GM13976 (cell line): ENCODE measurements at places on chromosomes 4 and X.

- DNase-seq = no peak
Measured at GRCh38 chr4:111693758-111694157, 451.5 kb upstream of the FAM241A start.

- DNase-seq = no peak
Measured at GRCh38 chr4:179112441-179113170, 1670.4 kb upstream of the AGA start.

GRCh38 chr4:56737666-56738065 is 56.6 kb upstream of the HOPX start:
- DNase-seq = no peak

- no peak for DNase-seq
Measured at GRCh38 chrX:23398570-23398969, 63.9 kb downstream of the PTCHD1 start.

DNA sequence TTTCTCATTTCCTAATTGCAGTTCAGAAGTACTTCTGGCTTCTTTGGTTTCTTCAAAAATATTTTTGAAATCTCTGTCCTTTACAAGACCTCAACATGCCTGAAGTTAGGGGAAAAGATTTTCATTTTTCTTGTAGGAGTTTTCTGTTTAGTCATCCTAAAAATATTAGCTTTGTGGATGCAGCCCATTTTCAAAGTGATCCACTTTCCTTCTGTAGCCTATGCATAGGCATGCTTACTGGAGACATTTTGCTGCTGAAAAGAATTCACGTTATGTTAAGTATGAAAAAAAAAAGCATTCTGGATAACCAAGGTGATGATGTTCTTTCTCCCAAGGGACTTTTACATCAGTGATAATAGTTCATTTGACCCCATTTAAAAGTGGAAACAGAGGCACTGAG is 245.6 kb downstream of the THOC2 start:
- DNase-seq = no peak

GRCh38 chr4:184384056-184384809 is 90.1 kb downstream of the IRF2 start:
- DNase-seq = peak; percentile 48

DNA sequence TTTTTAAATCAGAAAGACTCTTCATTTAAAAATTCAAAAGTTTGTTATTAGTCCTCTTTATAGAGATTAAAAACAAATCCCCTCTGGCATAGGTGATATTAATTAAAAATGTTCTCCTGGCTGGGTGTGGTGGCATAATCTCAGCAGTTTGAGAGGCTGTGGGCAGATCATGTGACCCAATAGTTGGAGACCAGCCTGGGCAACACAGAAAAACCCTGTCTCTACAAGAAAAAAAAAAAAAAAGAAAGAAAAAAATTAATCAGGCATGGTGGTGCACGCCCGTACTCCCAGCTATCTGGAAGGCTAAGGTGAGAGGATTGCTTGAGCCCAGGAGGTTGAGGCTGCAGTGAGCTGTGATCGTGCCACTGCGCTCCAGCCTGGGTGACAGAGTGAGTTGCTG is 38.9 kb downstream of the RASGEF1B start:
- DNase-seq = no peak

DNA sequence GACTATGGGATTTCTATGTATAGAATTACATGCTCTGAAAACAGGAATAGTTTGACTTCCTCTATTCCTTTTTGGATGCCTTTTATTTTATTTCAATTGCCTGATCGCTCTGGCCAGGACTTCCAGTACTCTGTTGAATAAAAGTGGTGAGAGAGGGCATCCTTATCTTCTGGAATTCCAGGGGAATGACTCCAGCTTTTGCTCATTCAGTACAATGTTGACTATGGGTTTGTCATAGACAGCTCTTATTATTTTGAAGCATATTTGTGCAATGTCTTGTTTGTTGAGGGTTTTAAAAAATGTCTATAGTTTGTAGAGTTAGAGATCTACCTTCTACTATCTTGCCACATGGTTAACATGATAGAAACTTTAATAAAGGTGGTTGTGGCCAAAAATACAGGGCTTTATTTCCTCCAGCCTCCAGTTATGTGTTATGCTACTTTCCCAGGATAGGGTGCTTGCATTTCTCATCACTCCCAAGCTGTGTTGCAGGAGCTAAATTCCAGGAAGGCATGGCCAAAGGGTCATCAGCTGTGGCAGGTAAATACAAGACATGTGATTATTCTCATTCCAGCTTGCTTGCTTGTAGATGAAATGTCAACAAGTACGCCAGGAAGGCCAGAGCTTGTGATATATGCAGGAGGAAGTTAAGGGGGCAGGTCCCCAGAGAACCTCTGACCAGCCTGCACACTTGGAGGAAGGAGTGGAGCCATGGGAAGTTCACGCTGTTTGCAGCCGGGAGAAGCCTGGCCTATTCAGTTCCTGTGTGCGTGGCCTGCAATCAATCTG is 142.4 kb upstream of the CPXCR1 start:
- DNase-seq = no peak

GRCh38 chr4:122652379-122652778 is 31.5 kb upstream of the IL21 start:
- DNase-seq = peak; percentile 39

DNA sequence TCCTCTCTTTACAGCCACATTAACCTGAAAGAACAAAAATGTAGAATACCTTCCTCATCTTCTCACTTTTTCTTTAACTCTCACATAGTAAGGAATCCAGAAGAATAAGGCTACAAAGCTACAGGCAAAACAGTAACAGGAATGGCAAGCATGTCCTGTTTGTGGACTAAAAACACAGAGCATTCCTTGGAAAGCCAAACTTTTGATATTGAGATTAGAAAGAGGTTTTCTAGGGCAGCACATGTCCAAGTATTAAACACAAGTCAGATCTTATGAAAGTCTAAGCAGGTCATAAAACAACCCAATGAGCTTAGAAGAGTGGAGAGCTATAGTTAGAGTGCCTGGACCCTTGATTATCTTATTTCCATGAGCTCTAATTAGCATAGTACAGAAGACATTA is 58.2 kb upstream of the FAM9C start:
- no peak for DNase-seq

GRCh38 chr4:158906073-158906472 is 137.2 kb downstream of the FNIP2 start:
- DNase-seq = peak; percentile 55

- DNase-seq = no peak
Measured at GRCh38 chr4:85577307-85577706, 102.4 kb downstream of the ARHGAP24 start.

GRCh38 chrX:70022616-70023015 is 27.1 kb downstream of the AWAT2 start:
- DNase-seq = no peak

GRCh38 chrX:68684291-68684918 is 36.9 kb downstream of the STARD8 start:
- DNase-seq = peak; percentile 25

DNA sequence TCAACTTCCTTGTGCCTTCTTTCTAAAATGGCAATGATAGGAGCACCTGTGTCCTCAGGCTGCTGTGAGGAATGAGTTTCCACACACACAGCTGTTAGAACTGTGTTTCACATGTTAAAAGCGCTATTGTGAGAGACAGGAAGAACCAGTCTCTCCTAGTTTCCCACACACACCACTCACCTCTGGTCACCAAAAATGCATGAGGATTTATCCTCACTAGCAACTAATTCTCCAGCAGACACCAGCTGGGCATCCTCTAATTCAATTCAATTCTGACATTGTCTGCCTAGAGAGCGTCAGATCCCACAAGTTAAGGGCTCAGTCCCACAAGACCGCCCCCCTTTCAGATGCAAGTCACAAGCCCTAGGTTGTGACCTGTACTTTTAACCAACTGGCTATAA is 29.0 kb upstream of the SLC2A9 start:
- no peak for DNase-seq

DNA sequence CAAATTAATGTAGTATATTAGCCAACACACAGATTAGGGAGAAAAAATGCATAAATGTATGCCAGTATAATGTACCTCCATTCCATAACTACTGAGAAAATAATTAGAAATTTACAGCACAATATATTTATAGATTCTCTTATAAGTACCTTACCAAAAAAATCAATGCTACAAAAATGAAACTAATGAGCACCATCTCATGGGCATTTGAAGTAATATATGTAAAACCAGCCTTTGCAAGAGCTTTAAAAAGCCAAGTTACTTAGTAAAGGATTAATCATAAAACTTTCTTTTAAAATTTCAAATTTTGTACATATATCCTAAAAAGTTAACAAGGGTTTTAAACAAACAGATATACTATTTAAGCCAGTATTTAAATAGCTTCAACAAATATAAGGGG is 43.2 kb downstream of the LRBA start:
- DNase-seq = no peak

DNA sequence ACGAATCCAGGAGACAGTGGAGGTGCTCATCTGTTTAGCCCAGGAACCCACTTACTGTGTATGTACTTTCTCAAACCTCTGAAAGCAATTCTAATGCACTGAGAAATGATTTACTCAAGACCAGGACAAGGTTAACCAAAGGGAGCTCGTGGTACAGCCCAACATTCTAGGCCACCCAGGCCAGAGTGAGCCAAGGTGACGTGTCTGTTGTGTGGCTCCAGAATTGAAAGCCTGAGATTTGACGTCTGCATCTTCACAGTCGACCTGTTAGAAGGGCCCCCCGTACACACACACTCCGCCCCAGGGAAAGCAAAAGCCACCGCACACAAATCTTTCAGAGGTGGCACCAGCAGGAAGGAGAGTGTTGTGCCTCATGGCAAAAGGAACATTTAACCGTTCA is 2.3 kb downstream of the MAP3K15 start:
- no peak for DNase-seq

- DNase-seq = no peak
Measured at GRCh38 chr4:165351359-165352130, 24.1 kb downstream of the MSMO1 start.

DNA sequence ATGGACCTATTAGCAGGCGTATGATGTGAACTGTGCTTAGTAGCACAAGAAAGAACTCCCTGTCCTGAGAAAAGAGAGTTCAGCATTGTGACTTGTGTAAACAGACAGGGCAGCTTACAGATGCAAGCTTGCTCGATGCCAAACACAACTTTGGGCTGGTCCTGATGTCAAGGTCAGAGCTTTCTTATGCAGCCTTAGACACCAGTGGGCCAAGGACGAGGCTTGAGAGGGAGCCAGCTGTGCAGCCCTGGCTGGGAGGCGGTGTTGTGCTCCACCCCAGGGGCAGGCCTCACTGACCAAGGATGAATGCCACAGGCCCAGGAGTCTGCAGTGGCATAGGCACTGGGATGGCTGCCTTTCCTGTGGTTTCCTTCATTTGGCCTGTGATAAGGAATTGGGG is 35.4 kb downstream of the JADE1 start:
- DNase-seq = no peak

DNA sequence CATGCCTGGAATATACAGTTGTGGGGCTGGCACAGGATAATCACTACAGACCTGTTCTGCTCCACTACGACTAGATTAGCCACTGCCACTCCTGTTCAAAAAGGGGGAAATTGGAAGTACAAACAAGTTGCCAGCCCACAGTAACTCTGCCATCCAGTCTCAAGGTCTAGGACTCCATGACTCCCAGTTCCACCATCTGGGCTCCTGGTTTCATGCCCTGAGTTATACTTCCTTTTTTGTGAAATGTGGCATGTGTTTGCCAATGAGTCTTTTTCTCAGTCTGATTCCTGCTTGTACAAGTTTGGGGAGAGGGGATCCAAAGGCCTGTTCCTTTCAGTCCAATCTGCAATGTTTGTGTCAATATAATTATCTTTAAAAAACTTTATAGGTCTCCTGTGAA is 1.0 kb upstream of the BLOC1S4 start:
- no peak for DNase-seq

- DNase-seq = no peak
Measured at GRCh38 chr4:128676095-128676494, 133.4 kb upstream of the JADE1 start.

GRCh38 chr4:45102716-45103115 is 376.4 kb upstream of the GNPDA2 start:
- DNase-seq = no peak

- no peak for DNase-seq
Measured at GRCh38 chrX:29432534-29432933, 782.8 kb upstream of the MAGEB2 start.

DNA sequence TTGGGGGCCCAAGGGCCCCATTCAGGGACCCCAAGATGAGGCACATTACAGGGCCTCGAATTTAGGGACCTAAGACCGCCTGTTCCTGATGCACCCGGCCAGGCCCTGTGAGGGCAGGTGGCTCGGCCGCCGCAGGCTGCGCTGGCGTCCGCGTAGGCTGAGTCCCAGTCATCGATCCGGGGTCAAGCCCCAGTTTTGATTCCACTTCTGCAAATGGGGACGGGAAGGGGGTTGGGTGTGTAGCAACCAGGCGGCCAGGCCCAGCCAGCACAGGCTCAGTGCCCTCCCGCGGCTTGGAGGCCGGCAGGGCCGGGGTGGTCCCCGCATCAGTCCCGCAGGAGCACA is 327 bp downstream of the PNPLA4 start:
- DNase-seq = no peak

DNA sequence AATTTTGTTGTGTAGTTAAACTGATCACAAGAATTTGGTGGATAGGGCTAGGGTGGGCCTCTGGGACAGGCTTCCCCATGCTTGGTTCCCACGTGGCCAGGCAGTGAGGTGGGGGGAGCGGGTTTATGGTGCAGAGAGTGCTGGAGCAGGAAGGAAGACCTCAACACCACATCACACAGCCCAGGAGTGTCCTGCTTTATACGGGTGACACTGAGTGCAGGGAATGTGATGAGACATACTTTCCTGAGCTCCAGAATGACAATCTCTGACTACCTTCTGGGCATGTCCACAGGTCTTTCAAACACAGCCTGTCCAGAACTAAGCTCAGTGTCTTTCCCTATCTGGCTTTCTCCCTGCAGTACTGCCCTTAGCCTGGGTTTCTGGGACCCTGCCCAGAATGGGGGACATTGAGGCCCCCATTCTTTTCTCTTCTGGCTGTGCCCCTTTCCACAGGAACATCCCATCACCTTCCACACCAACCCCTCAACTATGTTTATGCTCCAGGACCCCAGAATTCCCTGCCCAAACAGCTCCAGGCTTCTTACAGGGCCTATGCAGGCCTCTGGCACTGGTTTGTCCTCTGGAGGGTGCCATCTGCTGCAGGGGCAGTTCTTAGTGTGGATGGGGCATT is 36.5 kb upstream of the RASL11B start:
- no peak for DNase-seq

- no peak for DNase-seq
Measured at GRCh38 chr4:46953564-46953963, 39.8 kb downstream of the GABRA4 start.

DNA sequence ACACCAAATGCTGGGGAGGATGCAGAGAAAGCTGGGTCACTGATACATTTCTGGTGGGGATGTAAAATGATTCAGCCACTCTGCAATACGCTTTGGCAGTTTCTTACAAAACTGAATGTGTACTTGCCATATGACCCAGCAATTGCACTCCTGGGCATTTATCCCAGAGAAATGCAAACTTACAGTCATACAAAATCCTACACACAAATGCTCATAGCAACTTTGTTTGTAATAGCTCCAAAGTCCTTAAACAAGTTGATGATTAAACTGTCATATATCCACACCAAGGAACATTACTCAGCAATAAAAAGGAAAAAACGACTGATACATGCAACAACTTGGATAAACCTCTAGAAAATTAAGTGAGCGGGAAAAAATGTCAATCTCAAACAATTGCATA is 12.3 kb downstream of the MID1 start:
- no peak for DNase-seq

- no peak for DNase-seq
Measured at GRCh38 chr4:182225257-182225852, 17.8 kb upstream of the TENM3 start.
